ENCODE measurements at places on chromosomes 1 and 21.
A peak's percentile ranks its signal among the peaks of the same experiment; 100 is the strongest.

DNA sequence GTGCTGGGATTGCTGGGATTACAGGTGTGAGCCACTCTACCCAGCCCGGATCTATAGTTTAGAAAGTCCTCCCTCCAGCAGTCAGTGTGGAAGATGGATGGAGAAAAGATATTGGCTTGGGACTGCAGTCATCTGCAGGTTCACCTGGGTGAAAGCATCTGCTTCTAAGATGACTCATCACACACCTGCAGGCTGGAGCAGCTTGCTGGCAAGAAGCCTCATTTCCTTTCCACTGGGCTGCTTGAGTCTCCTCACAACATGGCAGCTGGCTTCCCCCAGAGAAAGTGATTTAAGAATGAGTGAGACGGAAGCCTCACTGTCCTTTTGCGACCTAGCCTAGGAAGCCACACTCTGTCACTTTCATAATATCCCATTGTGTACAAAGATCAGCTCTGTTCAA, 50.0 kb downstream of the FOXO6 start:
- no peaks in the 10 kb centered on the region for H3K4me1 ChIP-seq
- H3K27ac ChIP-seq, result no peak overlapping the region
- H3K36me3 ChIP-seq, result no peaks in the 10 kb centered on the region

DNA sequence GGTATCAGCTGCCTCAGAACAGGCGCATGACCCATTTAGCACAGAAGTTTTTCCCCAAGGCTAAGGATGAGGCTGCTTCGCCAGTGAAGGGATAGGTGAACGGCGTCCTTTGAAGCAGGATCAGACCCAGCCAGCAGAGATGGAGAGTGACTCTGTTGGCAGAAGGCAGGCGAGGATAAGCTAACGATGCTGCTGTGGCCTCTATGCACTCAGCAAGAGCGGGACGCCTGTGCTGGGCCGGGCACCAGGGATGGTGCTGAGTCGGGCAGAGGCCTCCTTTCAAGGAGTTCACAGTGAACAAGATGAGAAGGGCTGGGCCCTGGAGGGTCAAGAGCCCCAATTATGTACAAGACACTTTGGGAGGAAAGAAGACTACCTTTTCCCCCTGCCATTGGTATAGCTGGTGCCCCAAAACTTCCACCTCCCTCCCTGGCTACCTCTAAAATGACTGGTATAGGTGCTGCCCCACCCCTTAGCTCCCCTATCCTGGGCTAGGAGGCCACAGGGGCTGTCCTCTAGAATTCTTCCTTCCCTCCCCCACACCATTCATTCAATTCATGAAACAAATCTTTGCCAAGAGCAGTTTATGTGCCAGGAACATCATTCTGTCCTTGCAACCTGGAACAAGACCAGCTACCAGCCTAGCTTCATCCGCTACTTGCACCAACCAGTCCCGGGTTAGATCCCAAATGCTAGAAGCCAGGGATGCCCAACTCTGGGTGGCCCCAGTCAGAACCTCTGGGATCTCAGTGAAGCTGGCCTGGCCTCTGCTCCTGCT, 7.5 kb downstream of the XKR8 start:
- H3K4me3 ChIP-seq, result peak overlapping the region; percentile 38
- no peak for ATAC-seq
- peaks cover 49% of the 10 kb centered on the region for H3K36me3 ChIP-seq
- H3K27ac ChIP-seq, result peak overlapping the region; percentile 90

DNA sequence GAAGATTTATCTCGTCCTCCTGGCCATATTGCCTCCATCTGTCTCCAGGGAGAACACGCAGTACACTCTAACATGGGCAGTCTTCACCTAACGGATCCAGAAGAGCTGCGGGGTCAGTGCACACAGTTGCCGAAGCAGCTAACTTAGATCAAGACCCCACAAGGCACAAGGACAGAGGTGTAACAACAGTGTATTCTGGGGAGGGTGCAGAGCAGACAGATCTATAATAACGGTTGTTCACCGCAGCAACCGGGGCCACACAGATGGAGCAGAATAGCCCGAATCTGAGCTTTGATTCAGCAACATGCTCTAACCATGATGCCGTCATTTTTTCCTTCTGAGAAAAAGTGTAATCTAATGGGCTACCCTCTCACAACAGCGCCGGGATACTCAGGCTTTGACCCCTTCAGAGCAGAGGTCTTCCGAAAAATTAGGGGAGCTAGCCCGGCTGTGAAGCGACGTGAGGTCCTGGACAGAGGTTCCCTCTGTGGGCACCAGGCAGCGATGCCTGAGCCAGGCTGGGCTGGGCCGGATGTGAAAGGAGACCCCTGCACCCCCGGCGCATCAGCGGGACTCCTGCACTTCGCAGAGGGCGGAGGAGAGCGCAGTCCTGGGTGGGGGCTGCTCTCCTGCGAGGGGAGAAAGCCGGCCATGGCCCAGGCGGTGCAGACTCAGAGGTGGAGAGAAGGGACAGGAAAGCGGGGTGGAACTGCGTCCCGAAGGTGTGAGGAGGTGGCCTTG, 57.5 kb downstream of the BCL9 start:
- H3K4me1 ChIP-seq, result peaks cover 30% of the 10 kb centered on the region
- H3K27me3 ChIP-seq, result no peaks in the 10 kb centered on the region
- H3K27ac ChIP-seq, result peak overlapping the region; percentile 72
- peak; percentile 18 for ATAC-seq
- no peaks in the 10 kb centered on the region for H3K36me3 ChIP-seq

DNA sequence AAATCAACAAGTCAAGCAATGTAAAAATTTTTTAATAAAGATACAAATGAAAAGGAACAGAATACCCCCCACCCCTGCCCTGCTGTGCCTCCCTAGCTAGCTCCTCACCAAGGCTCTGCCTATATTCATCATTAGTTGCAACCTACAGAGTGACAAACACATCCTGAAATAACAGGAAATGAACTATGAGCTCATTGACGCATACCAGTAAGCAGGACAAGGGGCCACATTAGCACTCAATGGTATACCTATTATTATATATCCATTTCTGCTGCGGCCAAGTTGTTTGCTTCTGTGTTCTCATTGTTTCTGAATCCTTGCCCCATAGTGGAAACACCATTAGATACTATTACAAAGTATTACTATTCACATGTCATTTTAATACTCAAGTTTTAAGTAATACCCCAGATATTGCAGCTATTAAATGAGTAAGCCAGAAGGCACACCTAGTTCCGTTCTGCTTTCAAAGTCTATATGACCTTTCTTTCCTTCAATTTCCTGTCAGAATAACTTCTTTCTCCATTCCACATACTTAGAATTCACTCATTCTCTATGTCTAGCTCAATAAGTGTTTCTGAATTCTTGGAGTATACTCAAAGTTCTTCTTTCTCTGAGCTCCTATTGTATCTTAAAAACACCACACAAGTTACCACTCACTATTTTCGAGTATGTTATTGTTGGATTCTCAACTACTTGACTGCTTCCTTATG, 1214.9 kb downstream of the PLA2G4A start:
- ATAC-seq, result no peak
- no peak overlapping the region for H3K4me3 ChIP-seq
- H3K27ac ChIP-seq, result no peak overlapping the region
- H3K4me1 ChIP-seq, result no peaks in the 10 kb centered on the region
- H3K27me3 ChIP-seq, result no peaks in the 10 kb centered on the region

GRCh38 chr1:17292299-17293160, 15.5 kb upstream of the PADI4 start:
- no peaks in the 10 kb centered on the region for H3K4me1 ChIP-seq
- H3K4me3 ChIP-seq, result no peak overlapping the region
- H3K36me3 ChIP-seq, result no peaks in the 10 kb centered on the region
- no peak overlapping the region for H3K27ac ChIP-seq
- H3K27me3 ChIP-seq, result peaks cover 23% of the 10 kb centered on the region

DNA sequence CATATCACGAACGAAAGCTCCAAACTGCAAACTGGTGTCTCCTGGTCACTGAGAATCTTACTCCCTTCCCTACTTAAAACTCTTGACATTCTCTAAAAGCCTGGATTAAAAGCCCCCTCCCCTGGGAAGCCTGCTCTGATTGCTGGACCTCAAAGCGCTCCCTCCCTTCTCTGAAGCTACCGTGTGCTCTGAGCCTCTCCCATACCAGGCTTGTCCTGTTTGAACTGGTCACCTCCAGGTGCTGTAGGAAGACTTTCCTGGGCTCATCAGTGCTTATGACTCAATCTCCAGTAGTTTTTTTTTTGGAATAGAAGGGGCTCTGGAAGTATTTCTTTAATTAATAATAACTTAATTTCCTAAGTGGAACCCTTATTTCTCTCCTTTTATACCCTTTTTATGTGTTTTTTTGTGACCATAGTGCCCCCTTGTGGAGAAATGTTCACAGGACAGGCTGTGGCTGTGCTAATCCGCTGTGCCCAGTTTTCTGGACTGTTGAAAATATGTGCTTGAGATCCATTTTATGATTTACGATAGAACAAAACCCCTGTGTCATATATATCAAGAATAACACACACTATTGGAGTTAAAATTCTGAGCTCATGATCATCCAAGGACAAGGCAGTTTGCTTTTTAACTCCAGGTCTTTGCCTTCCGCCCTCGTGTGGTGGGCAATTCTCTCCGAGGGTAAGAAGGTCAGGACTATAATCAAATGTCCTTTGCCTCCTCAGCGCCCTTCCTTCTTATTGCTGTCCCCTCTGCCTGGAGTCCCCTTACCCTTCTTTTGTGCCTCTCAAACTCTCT, 16.9 kb downstream of the MTARC1 start:
- H3K27ac ChIP-seq, result no peak overlapping the region
- peaks cover 42% of the 10 kb centered on the region for H3K27me3 ChIP-seq
- H3K36me3 ChIP-seq, result no peaks in the 10 kb centered on the region
- no peaks in the 10 kb centered on the region for H3K4me1 ChIP-seq
- H3K4me3 ChIP-seq, result no peak overlapping the region

Data from activated T-helper 17 cell treated with anti-CD3 and anti-CD28 coated beads, Interleukin-2, amount 50 U/mL, for 72 hours (primary cell).